Activated naive CD8-positive, alpha-beta T cell treated with anti-CD3 and anti-CD28 coated beads, Interleukin-2, amount 10 ng/mL, durations not matched to agents 7 days and 5 days (primary cell): ENCODE measurements at places on chromosomes 3 and 15. TPM values are rescaled to one million over a fixed set of nuclear protein-coding genes. Genes with fewer than 3 reads are reported as not detected.
A peak's percentile ranks its signal among the peaks of the same experiment; 100 is the strongest.

DNA sequence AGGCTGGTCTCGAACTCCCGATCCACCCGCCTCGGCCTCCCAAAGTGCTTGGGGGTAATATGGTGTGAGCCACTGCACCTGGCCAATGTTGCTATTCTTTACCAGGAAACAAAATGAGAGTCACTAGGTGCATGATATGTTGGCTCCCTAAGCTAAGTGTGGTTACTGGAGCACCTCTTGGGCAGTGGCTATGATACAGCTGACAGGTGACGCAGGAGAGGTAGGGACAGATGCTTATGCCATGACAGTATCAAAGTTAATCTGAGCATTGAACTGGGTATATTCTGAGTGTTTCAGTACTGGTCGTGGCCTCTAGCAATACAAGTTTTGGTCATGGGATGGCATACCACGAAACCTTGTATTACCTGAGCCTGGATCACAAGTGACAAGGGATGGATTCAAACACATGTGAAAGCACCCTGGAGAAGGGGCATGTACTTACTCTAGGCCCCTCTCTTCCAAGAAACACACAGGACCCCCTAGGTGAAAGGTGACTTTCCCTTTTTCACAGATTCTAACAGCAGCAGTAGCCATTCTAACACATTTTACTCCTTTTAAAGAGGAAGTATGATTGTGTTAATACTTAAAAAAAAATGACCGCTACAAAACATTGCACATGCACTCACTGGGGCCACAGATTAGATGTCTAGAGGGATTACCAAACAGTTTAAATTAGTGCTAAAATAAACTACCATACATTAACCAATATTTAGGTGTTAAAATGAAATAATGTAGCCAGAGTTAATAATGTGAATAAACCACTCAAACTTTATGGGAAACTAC is 467.3 kb downstream of the SHQ1 start:
- no peak overlapping the region for H3K4me3 ChIP-seq
- peaks cover 22% of the 10 kb centered on the region for H3K4me1 ChIP-seq
- peaks cover 16% of the 10 kb centered on the region for H3K36me3 ChIP-seq
- H3K27me3 ChIP-seq, result no peaks in the 10 kb centered on the region
- no peak overlapping the region for H3K27ac ChIP-seq

DNA sequence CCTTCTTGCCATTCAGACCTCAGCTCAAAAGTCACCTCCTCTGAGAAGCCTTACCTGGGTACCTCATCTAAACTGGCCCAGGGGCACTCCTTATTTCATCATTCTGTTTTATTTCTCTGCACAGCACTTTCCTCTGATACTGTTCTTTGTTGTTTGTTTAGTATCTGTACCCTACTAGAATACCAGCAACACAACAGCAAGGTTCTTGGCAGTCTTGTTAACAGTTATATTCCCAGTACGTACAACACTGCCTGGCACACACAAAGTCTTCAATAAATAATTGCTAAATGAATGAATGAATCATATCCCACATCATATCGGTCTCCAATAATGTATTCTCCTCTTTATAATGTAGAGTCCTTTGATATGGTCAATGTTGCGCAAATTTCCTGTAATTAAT is 188.1 kb downstream of the FOXP1 start:
- H3K36me3 ChIP-seq, result no peaks in the 10 kb centered on the region
- no peak overlapping the region for H3K4me3 ChIP-seq
- DNase-seq, result no peak
- H3K4me1 ChIP-seq, result peaks cover 54% of the 10 kb centered on the region

- H3K4me3 ChIP-seq, result no peak overlapping the region
- H3K4me1 ChIP-seq, result no peaks in the 10 kb centered on the region
- DNase-seq, result no peak
- no peaks in the 10 kb centered on the region for H3K36me3 ChIP-seq
- H3K27me3 ChIP-seq, result no peaks in the 10 kb centered on the region
- no peak overlapping the region for H3K27ac ChIP-seq
Observed at GRCh38 chr3:27138562-27138961, 230.6 kb downstream of the NEK10 start.

DNA sequence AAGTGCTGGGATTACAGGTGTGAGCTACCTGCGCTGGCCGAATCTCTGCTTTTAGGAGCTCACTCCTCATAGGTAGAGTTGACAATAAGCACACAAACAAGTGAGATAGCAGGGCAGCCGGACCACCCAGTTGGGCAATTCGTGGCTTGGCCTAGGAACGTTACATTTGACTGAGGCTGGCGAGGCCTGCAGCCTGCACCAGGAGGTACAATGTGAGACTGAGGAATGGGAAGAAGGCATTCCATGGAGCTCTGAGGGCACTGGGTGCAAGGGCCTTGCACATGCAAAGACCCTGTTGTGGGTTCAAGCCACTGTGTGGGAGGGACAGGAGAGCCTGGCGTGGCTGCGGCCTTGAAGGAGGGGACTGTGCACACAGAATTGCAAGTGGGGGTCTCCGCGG is 152.5 kb downstream of the LRRK1 start:
- H3K27ac ChIP-seq, result no peak overlapping the region
- no peaks in the 10 kb centered on the region for H3K36me3 ChIP-seq
- no peak for DNase-seq
- H3K4me1 ChIP-seq, result peaks cover 9% of the 10 kb centered on the region
- H3K27me3 ChIP-seq, result peaks cover 6% of the 10 kb centered on the region

The TXNRD3 gene
- 1.1 TPM for total RNA-seq

DNA sequence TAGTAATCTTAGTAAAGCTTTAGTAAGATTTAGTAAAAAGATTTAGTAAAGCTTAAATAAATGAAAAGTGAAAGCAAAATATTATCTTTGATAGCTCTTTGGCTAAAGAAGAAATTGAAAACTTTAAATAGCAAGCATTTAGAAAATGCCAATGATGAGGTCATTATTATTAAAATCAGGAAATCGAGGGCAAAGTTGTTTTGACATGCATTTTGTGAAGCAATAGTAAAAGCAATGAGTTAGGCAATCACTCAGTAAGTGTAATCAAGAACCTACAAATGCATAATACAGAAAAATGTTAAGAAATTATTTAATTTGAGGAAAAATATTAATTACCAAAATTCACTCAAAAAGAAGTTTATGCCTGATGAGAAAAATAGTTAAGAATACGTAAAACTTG is 280.3 kb upstream of the MME start:
- no peak overlapping the region for H3K27ac ChIP-seq
- no peaks in the 10 kb centered on the region for H3K4me1 ChIP-seq
- H3K27me3 ChIP-seq, result no peaks in the 10 kb centered on the region
- DNase-seq, result no peak
- H3K4me3 ChIP-seq, result no peak overlapping the region

DNA sequence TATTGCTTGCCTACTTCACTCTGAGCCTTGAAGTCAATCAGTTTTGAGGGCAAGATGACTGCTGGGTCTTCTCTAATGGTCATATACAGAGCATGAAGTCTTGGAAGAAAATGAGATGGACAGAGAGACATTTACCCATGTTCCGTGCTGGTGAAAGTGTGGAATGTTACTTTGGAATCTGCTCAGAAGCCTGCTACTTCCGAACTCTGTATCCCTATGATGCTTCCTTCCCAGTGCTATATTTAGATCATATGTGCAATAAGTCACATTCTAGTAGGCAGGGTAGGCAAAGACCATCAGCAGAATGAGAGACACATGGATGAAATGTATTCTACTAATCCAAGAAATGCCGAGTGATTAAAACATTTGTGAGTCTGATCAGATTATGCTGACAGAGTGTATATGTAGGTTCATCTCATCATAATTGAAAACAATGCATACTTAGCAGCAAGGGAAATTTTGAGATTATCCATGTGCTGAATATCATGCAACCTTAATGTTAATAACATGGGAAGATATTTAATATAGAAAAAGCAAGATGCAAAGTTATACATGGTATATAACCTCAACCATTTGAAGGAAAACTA is 60.5 kb downstream of the RAB7A start:
- H3K36me3 ChIP-seq, result peaks cover under 1% of the 10 kb centered on the region
- no peak for DNase-seq
- peaks cover 63% of the 10 kb centered on the region for H3K4me1 ChIP-seq
- no peaks in the 10 kb centered on the region for H3K27me3 ChIP-seq

GRCh38 chr3:188608401-188608800 is 454.4 kb downstream of the LPP start:
- H3K4me1 ChIP-seq, result no peaks in the 10 kb centered on the region
- DNase-seq, result no peak
- no peak overlapping the region for H3K4me3 ChIP-seq
- H3K36me3 ChIP-seq, result peaks cover 28% of the 10 kb centered on the region

The C3orf49 gene
- total RNA-seq, result not detected

GRCh38 chr3:58645726-58646125 is 20.8 kb downstream of the FAM3D start:
- no peak overlapping the region for H3K4me3 ChIP-seq
- no peaks in the 10 kb centered on the region for H3K36me3 ChIP-seq
- H3K27me3 ChIP-seq, result no peaks in the 10 kb centered on the region
- no peak for DNase-seq
- peaks cover 2% of the 10 kb centered on the region for H3K4me1 ChIP-seq

DNA sequence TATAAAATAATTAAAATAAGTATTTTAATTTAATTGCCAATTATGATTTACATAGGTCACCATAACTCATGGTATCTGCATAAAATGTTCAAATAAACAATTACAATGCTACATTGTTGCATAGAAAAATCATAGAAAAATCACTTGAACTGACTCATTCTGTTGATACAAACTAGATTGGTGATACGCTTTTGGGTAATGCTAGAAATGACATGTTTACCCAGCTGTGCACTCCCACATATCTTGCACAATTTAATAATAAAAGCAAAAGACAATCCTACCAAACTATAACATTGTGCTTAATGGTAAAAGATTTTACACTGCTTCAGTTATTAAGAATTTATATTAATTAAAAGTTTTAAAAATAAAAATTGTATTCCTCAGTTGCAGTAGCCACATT is 45.8 kb upstream of the FBXL22 start:
- peaks cover 18% of the 10 kb centered on the region for H3K36me3 ChIP-seq
- H3K4me1 ChIP-seq, result peaks cover 21% of the 10 kb centered on the region
- H3K27ac ChIP-seq, result no peak overlapping the region
- no peaks in the 10 kb centered on the region for H3K27me3 ChIP-seq

The DUOX2 gene
- total RNA-seq, result not detected

The CCR8 gene
- 1.2 TPM for total RNA-seq

DNA sequence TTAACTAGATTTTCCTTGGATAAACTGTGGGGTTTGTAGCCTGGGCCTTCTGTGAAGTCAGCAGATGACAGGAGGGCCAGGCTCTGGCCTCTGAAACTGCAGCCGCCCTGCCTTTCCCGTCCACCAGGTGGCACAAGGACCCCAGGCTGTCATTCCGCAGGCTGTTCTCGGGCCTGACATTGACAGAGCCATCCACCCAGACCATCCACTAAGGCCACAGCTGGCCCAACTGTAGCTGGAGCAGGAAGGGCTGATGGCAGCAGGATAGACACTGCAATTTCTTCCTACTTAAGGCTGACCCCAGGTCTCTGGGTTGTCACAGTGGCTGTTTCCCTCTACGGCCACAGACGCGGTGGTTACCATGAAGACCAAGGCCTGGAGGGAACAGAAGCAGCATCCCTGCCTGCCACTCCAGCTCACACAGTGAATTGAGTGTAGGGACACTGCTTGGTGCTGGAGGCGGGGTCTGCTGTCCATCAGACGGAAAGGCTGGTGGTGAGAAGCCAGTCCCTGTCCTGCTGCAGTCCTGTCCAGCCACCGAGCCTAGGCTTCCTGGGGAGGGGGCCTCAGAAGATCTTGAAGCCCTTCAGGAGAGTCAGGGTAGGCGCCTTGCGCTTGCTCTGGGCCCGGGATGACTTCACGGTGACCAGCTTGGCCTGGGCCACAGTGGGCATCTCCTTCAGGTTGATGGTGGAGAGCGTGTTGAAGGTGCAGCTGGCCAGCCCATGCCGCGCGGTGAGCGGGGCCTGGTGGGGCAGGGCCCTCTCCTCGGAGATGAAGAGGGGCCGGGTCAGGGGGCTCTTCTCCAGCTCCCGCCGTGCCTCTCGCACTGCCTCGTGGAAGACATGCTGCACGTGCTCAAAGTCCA is 9.4 kb downstream of the SLC51B start:
- DNase-seq, result peak; percentile 75
- H3K27me3 ChIP-seq, result peaks cover 8% of the 10 kb centered on the region
- H3K36me3 ChIP-seq, result no peaks in the 10 kb centered on the region
- H3K27ac ChIP-seq, result no peak overlapping the region
- no peak overlapping the region for H3K4me3 ChIP-seq
- peaks cover 19% of the 10 kb centered on the region for H3K4me1 ChIP-seq

DNA sequence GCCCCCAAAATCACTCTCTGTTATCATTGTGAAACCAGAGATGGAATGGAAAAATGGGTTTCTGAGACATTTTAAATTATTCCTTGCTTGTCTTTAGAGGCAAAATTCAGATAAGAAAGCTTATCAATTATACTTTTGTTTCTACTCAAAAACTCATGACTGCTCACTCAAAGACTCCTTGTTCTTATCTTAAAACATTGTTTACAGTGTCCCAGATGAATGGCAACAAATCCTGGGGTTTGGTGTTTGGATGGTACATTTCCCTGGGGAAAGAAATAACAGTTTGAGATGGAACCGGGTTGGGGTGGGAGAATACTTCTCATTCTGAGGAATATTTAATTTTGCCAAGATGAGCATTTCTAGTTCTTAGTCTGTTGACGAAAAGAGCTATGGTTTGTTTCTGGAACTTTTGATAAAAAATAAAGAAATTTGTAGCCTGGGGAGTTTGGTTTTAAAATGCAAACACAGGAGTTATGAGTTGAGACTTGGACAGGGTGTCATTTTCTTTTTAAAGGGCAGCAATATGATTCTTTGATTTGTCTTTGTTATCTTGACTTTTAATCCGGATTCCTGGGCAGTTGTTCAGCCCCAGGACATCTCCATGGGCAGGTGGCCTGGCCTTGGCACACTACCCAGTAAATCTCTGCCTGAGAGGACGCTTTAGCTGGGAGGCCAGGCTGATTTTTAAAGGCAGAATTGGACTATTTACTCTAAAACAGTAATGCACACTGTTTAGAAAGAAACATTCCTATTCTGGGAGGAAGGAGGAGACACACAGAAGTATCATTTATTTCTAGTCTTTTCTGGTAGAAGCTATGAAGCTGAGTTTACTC is 32.4 kb downstream of the BTD start:
- H3K4me3 ChIP-seq, result no peak overlapping the region
- H3K27ac ChIP-seq, result no peak overlapping the region
- DNase-seq, result no peak

The CFAP44 gene
- 9.3 TPM for total RNA-seq

GRCh38 chr3:178475062-178475461 is 61.2 kb upstream of the KCNMB2 start:
- no peaks in the 10 kb centered on the region for H3K27me3 ChIP-seq
- no peaks in the 10 kb centered on the region for H3K4me1 ChIP-seq
- no peak overlapping the region for H3K4me3 ChIP-seq
- no peaks in the 10 kb centered on the region for H3K36me3 ChIP-seq
- DNase-seq, result no peak

The SPINK8 gene
- total RNA-seq, result not detected

The CATSPER2 gene
- 2.2 TPM for total RNA-seq
